ENCODE measurements at places on chromosomes 12 and 14. TPM values are rescaled to one million over a fixed set of nuclear protein-coding genes. Genes with fewer than 3 reads are reported as not detected.

- DNase-seq: no peak
Observed at GRCh38 chr14:24372701-24373416, 4.9 kb downstream of the NFATC4 start.

DNA sequence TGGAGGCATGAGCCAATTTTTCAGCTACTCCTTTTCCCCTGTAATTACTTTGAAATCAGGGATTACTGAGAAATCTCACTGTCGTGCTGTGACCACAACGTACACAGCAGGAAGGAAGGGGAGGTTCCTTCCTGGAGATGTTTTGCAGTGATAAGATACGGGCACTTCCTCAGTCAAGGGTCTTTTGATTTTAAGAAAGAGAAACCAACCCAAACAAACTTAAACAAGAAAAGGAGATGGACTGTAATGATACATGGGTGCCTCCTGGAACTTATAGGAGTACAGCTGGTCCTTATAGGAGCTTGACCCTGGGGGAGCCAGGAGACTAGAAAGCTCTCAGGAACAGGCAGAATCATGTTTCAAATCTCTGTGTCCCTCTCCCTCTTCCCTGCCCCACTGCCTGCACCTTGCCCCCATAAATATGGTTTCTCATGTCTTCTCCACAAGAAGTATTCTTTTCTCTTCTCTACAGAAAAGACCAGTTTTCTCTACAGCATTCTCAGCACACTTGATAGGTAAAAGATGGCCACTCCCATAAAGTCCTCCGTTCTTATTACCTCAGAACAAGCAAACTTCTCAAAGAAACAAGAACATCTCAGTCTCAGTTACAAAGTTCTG is 281.1 kb upstream of the AMIGO2 start:
- DNase-seq: no peak

DNA sequence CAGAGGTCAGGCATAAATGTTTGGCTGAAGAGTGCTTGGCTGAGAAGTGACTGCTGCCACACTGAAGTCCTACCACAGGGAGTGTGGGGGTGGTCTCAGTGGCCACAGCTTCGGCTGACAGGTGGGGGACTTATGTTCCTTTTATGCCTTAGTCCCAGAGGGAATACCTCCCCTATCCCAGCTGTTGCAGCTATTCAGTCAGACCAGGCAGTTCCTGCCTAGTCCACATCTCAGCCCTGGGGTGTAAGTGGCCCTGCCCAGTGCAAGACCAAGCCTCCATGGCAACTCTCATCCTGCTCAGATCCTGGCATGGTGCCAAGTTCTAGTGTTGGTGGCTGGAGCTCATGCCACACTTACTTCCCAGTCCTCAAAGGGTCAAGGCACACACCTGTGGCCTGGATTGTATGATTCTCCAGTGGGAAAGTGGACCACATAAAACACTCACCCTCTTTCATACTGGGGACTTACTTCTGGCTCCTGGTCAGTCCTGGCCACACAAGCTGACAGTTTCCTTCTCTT is 161.3 kb upstream of the CAND1 start:
- no peak for DNase-seq

- no peak for DNase-seq
Observed at GRCh38 chr12:125149160-125150108, 84.2 kb downstream of the AACS start.

The CIPC gene
- total RNA-seq: 41.1 TPM

GRCh38 chr14:77474479-77475177 is 16.7 kb downstream of the AHSA1 start:
- no peak for DNase-seq

DNA sequence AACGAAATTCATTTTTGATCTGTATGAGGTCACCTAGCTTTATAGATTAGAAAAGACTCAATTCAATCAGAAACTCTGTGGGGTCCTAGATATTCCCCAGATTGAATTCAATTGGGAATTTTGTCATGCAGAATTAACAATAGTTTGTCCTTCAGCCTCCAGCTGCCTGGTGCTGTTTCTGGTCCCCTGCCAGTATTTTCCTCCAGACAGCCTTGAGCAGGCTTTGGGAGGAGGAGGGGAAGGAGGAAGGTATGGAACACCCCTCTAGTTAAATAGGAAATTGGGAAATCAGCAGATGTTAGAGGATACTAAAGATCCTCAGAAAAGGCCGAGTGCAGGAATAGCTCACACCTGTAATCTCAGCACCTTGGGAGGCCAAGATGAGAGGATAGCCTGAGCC is 10.6 kb downstream of the GRIP1 start:
- DNase-seq: no peak

The MDM1 gene
- 9.6 TPM for total RNA-seq

DNA sequence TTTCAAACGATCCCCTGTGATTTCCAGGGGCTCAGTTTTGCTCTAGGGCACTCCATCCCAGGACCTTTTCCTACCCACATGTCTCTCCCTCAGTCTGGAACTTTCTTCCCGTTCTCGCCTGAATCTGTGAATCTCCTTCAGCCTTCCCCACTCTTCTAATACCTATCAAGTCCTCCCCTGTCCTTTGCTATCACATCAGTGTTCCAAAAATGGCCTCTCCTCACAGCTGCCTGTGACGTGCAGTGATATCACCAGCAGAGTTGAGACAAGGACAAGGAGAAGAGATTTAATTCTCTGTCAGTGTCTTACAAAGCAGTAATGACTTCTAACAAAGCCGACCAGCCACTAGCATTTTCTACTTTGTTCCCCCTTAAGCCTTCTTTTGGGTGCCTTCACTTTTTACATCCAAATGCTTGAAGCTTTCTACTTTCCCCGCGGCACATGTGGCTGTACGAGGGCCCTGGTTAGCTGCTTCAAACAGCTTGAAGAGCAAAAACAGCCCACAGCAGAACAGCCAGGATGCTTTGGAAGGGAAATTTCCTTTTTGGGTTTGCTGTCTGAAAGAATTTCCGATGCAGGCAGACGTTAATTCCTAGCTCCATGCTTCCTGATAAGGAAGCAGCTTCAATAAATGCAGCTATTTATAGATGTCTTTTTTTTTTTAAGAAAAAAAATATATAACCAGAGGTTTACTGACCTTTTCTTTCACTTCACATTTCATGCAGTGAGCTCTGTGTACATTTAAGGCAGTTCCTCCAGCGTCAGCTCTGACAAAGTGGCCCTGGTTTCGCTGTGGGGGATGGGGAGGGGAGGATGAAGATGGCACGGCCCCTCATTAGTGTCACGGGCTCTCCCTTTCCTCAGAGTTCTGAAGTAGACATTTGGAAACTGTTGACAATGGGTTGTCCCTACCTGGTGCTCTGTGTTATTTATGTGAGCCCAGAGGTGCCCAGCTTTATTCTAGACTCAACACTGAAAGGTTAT is 109.3 kb downstream of the ETV6 start:
- DNase-seq: no peak

- DNase-seq: no peak
Observed at GRCh38 chr12:26378711-26379110, 183.3 kb downstream of the SSPN start.

The MAP3K9 gene
- 1.7 TPM for total RNA-seq

The LMNTD1 gene
- not detected for total RNA-seq

The DEPDC4 gene
- total RNA-seq: not detected

DNA sequence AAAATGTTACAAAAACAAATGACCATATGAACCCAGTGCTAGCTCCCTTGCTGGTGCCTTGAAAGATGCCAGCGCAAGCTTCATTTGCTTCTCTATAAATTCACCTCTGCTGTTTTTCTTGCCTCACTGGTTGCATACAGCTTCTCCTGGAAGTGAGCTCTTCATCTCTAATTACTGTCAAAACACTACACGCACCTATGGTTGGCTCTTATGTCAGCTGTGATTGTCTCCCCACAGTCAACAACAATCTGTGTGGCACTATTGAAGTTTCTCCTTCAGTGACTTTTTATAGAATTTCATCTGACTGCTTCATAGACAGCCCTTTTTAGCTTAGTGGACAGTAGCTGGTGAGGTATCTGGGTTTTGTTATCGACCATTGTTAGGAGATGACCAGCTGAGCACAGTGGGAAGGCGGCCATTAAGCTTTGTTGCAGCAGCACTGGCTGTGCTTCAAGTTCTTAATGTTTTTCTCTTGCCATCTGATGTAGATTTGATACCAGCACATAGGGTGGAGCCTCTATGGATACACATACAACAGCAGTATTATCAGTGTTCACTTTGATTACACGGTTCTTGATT is 131.8 kb downstream of the KITLG start:
- DNase-seq: no peak

DNA sequence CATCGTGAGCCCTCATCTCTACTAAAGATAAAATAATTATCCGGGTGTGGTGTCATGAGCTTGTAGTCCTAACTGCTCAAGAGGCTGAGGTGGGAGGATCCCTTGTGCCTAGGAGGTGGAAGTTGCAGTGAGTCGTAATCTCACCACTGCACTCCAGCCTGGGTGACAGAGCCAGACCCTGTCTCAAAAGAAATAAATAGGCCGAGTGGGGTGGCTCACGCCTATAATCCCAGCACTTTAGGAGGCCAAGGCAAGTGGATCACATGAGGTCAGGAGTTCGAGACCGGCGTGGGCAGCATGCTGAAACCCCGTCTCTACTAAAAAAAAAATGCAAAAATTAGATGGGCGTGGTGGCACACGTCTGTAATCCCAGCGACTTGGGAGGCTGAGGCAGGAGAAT is 70.9 kb downstream of the RESF1 start:
- DNase-seq: no peak

DNA sequence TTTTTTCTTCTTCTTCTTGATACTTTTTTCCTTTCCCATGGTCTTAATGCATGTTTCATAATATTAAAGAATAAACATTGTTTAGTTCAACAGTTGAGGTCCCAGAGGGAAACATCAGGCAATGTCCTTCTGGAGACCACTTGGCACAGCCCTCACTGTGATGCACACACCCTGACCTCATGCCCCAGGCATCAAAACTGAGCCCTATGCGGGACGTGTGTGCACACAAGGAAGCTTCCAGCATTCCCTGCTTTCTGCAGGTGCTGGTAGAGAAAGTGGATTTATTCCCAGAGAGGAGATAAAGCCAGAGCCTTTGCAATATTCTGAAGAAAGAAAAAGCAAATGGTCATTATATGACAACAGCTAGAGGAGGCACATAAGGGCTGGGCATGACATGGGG is 16.0 kb upstream of the CMKLR1 start:
- no peak for DNase-seq

The RDH16 gene
- total RNA-seq: not detected

- DNase-seq: no peak
Observed at GRCh38 chr14:104981699-104982541, 3.7 kb upstream of the CLBA1 start.

The PPP1CC gene
- total RNA-seq: 95.0 TPM

DNA sequence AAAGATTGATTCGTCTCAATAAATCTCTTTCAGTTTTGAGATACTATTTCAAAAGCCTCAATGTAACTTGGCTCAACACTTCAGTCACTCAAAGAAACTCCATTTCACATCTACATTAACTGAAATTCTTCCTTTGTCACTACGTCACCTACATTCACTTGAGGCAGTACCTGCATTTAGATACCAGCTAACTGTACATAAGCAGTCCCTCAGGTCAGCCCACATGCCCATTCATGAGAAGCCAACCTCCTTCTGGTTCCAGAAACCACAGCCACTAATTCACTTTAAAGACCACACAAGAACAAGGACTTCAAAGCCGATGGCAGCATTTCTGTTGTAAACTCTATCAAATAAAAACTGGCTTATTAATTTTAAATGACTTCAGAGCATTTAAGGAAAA is 43.0 kb downstream of the SETD3 start:
- DNase-seq: no peak

- DNase-seq: no peak
Observed at GRCh38 chr12:103973909-103974308, 8.2 kb downstream of the TDG start.

DNA sequence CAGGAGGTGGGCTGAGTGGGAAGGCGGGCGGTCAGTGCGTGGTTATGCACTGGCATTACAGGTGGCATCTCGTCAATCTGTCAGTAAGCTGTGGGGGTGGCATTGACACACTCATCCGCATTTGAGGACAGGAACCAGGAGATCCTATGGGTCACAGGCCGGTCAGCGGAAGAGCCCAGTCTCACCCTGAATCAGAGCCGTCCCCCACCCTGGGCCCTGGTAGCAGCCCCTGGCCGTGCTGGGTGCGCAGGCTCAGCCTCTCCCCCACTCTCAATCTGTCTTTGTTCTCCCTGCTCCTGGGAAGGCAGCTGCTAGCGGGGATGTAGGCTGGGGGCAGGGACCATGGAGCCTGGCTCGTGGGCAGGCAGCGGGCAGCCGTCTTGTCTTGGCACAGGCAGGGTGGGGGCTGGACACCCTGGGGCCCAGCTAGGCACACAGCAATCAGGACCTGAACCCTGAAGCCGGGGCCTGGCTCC is 5.1 kb downstream of the INF2 start:
- DNase-seq: no peak

The BMP4 gene
- 13.7 TPM for total RNA-seq

DNA sequence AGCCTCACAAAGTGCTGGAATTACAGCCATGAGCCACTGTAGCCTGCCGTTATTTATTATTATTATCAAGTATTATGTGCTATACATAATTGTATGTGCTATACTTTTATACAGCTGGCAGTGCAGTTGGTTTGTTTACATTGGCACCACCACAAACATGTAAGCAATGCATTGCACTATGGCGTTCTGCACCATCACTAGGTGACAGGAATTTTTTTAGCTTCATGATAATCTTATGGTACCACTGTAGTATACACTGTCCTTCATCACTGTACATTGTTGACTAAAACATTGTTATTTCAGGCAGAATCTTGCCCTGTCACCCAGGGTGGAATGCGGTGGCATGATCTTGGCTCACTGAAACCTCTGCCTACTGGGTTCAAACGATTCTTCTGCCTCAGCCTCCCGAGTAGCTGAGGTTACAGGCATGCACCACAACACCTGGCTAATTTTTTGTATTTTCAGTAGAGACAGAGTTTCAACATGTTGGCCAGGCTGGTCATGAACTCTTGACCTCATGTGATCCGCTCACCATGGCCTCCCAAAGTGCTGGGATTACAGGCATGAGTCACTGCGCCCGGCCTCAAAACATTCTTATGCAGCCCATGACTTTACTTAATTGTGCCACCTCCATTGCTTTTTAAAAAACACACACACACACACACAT is 17.1 kb downstream of the MRPL42 start:
- DNase-seq: no peak

The IRAK3 gene
- total RNA-seq: 136 TPM

The SOAT2 gene
- total RNA-seq: not detected

DNA sequence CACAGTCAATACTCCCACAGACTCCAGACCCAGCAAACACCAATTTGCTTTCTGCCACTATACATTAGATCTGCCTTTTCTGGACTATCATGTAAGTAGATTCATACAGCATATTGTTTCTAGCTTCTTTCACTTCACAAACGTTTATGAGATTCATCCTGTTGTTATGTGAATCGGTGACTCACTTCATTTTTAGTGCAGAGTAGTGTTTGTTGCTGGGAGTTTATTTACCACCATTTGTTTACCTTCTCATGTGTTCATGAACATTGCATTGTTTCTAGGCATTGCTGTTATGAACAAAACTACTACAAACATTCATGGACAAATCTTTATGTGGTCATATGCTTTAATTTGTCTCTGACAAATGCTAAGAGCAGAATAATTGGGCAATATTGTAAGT is 807.8 kb upstream of the TMEM132C start:
- no peak for DNase-seq

The BCL7A gene
- total RNA-seq: 3.4 TPM

The CLEC1B gene
- total RNA-seq: not detected

- DNase-seq: no peak
Observed at GRCh38 chr14:104399432-104400155, 180.0 kb upstream of the C14orf180 start.

- DNase-seq: no peak
Observed at GRCh38 chr12:62738616-62739015, 196.3 kb downstream of the PPM1H start.

Measured in omental fat pad (tissue), 4 donors.